ENCODE measurements at places on chromosomes 1 and 21. TPM values are rescaled to one million over a fixed set of nuclear protein-coding genes. Genes with fewer than 3 reads are reported as not detected.

GRCh38 chr1:156860113-156860627 lies 495 bp upstream of the NTRK1 start:
- peak; percentile 87 for DNase-seq

DNA sequence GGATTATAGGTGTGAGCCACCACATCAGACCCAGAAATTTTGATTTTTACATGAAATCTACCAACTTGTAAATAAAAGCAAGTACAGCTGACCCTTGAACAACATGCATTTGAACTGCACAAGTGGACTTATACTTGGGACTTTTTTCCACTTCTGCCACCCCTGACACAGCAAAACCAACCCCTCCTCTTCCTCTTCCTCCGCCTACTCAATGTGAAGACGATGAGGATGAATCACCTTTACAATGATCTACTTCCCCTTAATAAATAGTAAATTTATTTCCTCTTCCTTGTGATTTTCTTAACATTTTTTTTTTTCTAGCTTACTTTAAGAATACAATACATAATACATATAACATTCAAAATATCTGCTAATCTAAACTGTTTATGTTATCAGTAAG lies 17.5 kb upstream of the YRDC start:
- no peak for DNase-seq

- DNase-seq, result no peak
Measured at GRCh38 chr21:16312321-16312720, 582.5 kb downstream of the USP25 start.

DNA sequence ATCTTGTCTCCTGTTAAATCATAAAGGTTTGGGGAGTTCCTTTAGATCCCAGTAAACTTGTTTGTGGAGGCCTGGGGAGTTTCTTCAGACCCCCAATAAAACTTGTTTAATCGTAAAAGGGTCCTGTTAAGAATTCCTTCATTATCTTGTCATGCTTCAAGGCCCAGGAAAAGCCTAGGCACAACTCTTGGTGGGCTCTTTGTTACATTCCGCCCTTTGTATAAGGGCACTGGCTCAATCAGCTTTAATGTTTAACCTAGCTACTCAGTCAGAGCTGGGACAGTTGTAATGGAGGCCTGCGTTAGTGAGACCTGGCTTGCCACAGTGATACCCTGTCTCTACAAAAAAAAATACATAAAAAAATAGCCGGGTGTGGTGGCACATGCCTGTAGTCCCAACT lies 77.2 kb downstream of the MPZL1 start:
- no peak for DNase-seq

DNA sequence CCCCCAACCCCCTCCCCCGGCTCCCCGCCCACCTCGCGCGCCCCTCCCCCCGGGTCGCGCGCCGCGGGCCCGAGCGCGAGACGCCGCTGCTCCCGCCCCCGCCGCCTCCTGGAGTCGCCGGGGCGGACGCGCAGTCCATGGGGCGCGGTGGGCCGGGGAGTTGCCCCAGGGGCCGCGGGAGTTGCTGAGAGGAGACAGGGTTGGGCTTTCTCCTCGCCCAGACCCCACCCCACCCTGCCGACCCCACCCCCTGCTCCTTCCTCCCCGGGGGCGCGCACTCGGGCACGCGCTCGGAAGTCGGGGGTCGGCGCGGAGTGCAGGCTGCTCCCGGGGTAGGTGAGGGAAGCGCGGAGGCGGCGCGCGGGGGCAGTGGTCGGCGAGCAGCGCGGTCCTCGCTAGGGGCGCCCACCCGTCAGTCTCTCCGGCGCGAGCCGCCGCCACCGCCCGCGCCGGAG lies at the start of gene LAMC1:
TSS of gene LAMC1 (plus strand) at position 275 of the 455 bp plus-strand sequence. CDS start 297 bp downstream, outside the sequence.
- peak; percentile 97 for DNase-seq

The ALPL gene
- 1.3 TPM for polyA plus RNA-seq

- no peak for DNase-seq
Measured at GRCh38 chr1:89635825-89636815, 3.2 kb downstream of the LRRC8C start.

- DNase-seq, result no peak
Measured at GRCh38 chr1:111720274-111720976, 18.8 kb downstream of the INKA2 start.

GRCh38 chr1:196858811-196859210 lies 29.0 kb upstream of the CFHR4 start:
- no peak for DNase-seq

The HES2 gene
- 0.03 TPM for polyA plus RNA-seq

The FHAD1 gene
- polyA plus RNA-seq, result 0.55 TPM

The GON4L gene
- 24.6 TPM for polyA plus RNA-seq

The TMEM200B gene
- 1.5 TPM for polyA plus RNA-seq

- DNase-seq, result no peak
Measured at GRCh38 chr21:46570631-46571030, 34.3 kb downstream of the S100B start.

GRCh38 chr1:45804669-45804969 lies 1.2 kb downstream of the MAST2 start:
- no peak for DNase-seq

DNA sequence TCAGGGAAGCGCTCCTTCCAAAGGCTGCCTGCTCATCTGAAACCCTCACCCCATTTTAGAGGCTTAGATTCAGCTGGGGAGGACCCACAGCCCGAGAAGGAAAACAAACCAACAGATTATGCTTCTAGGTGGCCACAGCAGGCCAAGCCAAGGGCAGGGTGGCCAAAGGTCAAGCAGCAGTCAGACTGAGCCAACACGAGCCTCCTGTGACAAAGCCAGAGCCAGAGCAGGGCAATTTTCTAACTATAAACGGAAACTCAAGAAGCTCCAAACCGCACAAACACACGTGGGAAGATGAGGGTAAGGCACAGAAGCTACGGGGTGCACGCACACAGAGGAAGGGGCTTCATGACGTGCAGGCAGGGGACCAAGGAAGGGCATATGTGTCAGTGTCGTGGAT lies 64.1 kb downstream of the PLEKHA6 start:
- no peak for DNase-seq

GRCh38 chr1:160402001-160402795 lies 1.8 kb downstream of the VANGL2 start:
- no peak for DNase-seq

GRCh38 chr1:155529109-155529508 lies 33.5 kb downstream of the ASH1L start:
- no peak for DNase-seq

- DNase-seq, result no peak
Measured at GRCh38 chr21:42848932-42849758, 30.2 kb downstream of the WDR4 start.

DNA sequence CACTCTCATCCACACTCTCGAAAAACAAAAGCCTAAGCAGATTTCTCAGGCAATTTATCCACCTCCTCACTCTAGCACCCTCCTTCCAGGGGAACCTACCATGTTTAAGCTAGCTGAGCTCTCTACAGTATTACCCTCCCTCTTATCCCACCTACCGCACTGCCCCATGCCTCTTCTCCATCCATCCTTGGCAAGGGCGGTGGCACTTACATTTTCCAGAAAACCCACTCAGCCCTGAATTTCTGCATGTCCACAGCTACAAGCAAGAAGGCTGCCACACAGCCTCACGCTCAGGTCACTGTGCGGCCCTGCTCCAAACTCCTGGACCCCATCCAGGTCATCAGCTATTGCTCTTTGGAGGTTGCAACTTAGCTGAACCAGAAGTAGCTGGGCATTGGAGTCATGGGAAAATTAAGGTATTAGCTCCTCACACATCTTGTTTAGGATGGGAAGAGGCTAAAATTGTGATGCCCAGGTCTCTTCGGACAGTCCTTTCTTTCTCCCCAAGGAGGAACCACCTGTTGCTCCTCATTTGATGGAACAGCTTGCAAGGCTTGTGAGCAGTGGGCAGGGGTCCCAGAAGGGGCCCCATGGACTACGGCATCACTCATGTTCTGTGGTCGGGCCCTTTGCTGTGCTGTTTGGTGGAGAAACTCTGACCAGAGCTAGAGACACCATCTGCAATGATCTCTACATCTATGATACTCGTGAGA lies 1.1 kb downstream of the KLHDC9 start:
- DNase-seq, result no peak

DNA sequence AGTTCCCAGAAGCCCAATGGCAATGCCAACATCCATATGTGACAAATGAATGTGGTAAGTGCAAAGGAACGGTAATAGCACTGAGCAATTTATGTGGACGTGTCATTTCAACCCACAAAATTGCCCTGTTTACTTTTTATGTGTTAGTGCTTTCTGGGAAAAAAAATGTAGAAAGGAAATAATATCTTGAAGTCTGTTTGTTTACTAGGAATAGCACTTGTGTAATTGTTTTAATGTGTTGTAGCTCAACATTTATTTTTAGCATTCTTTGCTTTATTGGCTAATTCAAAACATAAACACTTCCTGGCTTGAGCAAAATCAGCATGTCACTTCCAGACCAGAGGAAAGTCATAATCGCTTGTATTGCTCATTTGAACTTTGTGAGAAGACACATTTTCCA lies 224.8 kb upstream of the KCNK2 start:
- DNase-seq, result no peak

The MAN1C1 gene
- 0.26 TPM for polyA plus RNA-seq

GRCh38 chr21:45120975-45121374 lies 46.6 kb downstream of the ADARB1 start:
- no peak for DNase-seq
